ENCODE measurements at places on chromosomes 5 and 9. TPM values are rescaled to one million over a fixed set of nuclear protein-coding genes. Genes with fewer than 3 reads are reported as not detected.

DNA sequence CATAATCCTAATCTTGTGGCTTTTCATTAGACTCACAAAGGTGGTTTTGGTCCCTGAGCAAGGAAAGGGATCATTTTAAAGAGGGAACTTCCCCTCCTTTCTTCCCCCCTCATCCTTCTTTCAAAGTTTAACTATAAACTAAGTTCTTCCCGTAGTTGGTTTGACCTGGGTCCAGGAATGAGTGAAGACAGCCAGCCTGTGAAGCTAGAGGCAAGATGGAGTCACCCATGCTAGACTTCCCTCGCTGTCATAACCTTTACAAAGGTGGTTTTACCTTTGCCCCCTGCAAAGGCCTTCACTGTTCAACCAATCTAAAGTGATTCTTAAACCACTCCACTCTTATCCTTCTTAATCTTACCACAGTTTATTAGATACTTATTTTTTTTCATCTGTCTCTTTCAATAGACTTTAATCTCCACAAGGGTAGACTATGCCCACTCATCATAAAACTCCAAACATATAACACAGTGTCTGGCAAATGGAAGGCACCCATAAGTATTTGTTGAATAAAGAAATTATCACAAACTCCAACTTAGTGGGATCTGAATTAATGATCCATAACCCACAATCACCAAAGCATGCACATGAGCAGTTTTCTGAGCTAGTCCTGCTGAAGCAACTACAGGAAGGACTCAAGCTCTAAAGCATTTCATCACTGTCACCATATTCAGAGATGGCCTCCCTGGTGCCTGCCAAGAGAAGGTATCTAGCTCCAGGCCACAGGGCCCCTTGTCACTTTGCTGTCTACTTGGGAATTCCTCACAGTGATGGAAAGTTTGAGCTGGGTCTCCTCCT is 369.0 kb downstream of the SPOCK1 start:
- DNase-seq: no peak

DNA sequence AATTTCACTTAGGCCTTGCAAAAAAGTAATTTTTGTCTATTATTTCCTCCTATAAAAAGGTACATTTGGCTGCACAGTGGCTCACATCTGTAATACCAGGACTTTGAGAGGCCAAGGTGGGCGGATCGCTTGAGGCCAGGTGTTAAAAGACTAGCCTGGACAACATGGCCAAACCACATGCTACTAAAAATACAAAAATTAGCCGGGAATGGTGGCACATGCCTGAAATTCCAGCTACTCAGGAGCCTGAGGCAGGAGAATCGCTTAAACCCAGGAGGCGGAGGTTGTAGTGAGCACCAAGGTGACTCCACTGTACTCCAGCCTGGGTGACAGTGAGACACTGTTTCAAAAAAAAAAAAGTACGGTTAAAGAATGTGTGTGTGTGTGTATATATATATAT is 15.7 kb downstream of the NUP155 start:
- DNase-seq: no peak

GRCh38 chr5:139413963-139414362 is 10.1 kb upstream of the SPATA24 start:
- DNase-seq: no peak

- no peak for DNase-seq
Measured at GRCh38 chr5:19229179-19229835, 758.7 kb downstream of the CDH18 start.

- DNase-seq: no peak
Measured at GRCh38 chr5:137838976-137839375, 28.7 kb upstream of the MYOT start.

DNA sequence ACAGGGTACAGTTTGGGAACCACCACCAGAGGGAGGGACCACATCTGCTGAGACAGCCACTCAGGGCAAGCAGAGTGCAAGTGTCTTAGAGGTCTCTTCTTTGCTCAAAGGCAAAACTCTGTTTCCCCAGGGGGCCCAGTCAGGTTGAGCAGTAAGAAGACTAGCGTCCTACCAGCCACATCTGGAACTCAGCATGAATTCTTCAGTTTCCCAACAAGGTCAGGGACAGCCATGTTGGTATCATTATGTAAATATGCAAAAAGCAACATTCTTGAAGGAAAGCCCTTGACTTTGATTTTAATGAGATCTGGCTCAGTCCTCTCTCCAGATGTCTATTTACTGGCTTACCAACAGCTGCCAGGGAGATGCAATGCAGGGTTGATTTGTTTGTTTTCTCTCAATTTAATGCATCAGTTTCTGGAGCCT is 46.7 kb downstream of the TGFBI start:
- no peak for DNase-seq

GRCh38 chr9:14453286-14453685 is 139.3 kb upstream of the NFIB start:
- no peak for DNase-seq

GRCh38 chr5:172972552-172972951 is 11.0 kb upstream of the ATP6V0E1 start:
- DNase-seq: no peak

DNA sequence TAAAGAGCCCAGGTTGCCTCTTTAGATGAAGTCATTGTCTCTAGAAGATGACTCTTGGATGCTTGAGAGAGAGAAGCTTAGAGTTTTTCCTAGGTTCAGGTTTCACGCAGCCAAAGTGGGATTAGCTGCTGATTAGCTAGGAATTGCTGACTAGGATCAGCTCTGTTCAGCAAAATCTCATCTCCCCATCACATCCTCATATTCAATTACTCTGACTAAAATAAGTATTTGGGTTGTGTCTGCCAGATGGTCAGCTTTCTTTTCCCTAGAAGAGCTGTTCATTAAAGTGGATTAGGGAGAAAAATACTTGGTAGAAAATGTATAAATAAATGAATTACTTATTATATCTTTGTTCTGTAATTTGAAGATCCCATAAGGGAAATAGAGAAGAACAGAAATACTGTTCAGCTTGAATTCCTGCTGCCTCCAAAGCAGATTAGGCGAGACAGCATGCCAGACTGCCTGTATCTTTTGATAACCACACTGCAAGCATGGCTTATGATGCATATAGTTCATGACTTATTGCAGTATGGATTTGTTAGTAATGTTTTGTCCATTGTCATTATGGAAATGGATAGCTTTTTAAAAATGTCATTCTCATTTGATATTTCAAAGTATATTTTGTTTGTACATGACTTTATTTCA is 184.8 kb upstream of the CD180 start:
- DNase-seq: no peak

DNA sequence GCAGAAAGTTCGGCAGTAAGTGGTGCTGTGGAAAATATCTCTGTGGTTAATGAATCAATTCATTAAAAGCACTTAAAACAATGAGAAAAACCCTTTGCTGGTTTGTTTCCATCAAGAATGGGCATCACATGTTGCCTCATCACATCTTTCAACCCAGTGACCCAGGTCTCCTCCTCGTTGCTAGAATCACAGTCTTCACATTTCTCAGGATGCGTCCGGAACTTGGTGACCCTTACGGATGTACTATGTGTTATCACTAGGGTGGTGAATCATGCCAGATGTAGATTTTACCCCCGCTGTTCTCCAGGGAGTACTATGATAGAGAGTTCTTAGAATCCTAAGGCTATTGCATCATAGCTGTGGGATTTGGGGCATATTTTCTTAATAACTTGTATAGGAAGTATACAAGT is 217.9 kb upstream of the KLF4 start:
- DNase-seq: peak; percentile 51

DNA sequence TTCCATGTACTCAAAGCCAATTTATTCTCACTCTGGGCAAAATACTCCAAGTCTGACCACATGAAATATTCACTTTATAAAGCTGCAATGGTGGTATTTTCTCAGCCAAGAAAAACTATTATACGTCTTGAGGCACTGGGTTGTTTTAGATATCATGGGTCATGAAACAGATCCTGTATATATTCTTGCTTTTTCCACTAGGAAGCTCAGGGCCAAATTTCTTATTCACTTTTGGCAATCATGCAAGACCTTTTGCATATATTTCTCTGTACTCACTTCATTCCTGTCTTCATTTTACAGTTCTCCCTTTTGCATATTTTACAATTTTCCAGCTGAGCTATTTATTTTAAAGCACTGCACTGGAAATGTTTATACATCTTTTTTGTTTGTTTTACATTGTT is 49.8 kb downstream of the GABBR2 start:
- no peak for DNase-seq

DNA sequence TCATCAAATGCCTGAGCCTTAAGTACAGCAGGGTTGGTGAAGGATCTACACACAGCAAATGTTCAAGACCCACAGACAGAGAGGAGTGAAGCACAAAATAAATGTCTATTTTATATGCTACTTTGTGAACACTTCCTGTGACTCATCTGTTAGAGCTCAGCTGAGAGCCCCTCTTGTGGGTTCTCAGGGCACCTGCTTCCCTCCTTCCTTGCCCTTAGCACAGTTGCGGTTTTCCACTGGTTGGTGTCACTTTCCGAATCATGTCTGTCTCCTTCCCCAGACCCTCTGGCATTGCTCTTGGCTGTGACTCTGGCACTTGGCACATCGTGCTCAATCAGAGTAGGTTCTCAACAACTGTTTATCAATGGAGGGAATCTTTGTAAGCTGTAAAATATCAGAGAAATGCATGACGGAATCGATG is 128.5 kb upstream of the STC2 start:
- DNase-seq: peak; percentile 67

GRCh38 chr5:120615967-120616645 is 152.0 kb downstream of the PRR16 start:
- DNase-seq: peak; percentile 13

DNA sequence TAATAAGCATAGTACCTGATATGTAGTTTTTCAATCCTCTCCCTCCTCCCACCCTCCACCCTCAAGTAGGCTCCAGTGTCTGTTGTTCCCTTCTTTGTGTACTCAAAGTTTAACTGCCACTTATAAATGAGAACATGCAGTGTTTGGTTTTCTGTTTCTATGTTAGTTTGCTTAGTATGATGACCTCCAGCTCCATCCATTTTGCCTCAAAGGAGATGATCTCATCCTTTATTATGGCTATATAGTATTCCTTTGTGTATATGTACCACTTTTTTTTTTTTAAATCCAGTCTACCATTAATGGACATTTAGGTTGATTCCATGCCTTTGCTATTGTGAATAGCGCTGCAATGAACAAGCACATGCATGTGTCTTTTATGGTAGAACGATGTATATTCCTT is 20.5 kb downstream of the POLK start:
- no peak for DNase-seq

- no peak for DNase-seq
Measured at GRCh38 chr9:278651-279050, 64.0 kb downstream of the DOCK8 start.

- peak; percentile 56 for DNase-seq
Measured at GRCh38 chr5:96569332-96569731, 92.8 kb upstream of the CAST start.

DNA sequence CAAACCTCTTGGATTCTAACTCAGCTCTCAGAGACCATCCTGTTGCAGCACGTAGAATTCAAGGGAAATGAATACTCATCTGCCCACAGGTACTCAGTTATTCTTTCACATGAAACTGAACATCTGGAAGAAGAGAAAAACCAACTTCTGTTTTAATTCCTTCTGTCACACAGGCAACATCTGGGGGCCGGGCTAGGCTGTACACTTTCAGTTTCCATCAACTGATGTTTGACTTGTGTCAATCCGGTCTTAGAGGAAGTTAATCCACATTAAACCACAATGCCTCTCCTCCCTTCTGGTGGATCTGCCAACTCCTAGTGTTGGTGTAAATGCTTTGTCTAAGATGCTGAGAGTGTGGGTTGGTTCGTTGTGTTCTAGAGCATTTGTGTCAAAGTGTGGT is 17.6 kb downstream of the DMRT3 start:
- DNase-seq: no peak

The LVRN gene
- total RNA-seq: 0.64 TPM

The ZFP62 gene
- 38.7 TPM for total RNA-seq

The PTGS1 gene
- 1.9 TPM for total RNA-seq

The LRRC14B gene
- total RNA-seq: not detected

All from NCI-H460 (cell line).